Glomerular endothelial cell (primary cell): ENCODE measurements at places on chromosomes 1 and 21. TPM values are rescaled to one million over a fixed set of nuclear protein-coding genes. Genes with fewer than 3 reads are reported as not detected.

Gene OR2L8
- total RNA-seq: not detected in 2 replicates

Gene SPRR2F
- not detected in 2 replicates for total RNA-seq

Gene CCDC185
- not detected in 2 replicates for total RNA-seq

Gene GJA4
- 3.2 and 62.1 TPM in 2 replicates for total RNA-seq

Gene S100A7A
- not detected in 2 replicates for total RNA-seq

Gene C1QTNF12
- total RNA-seq: 0.76 and 1.7 TPM in 2 replicates

Gene MPL
- not detected in 2 replicates for total RNA-seq

Gene CD84
- not detected in 2 replicates for total RNA-seq

Gene FAM167B
- 101 and 121 TPM in 2 replicates for total RNA-seq

Gene NEXN
- 3.9 and 7.9 TPM in 2 replicates for total RNA-seq

Gene CACHD1
- 8.2 and 9.4 TPM in 2 replicates for total RNA-seq

Gene PTAFR
- total RNA-seq: not detected in 2 replicates

Gene TRNP1
- total RNA-seq: 65.4 and 169 TPM in 2 replicates

Gene SELP
- 15.4 and 27.7 TPM in 2 replicates for total RNA-seq

Gene BCAN
- 0.24 TPM in 1 of 2 replicates, not detected in the other for total RNA-seq

Gene TSPEAR
- 0.12 TPM in 1 of 2 replicates, not detected in the other for total RNA-seq

Gene SELE
- 5.7 and 52.6 TPM in 2 replicates for total RNA-seq

Gene BATF3
- 1.2 and 1.6 TPM in 2 replicates for total RNA-seq

Gene TMEM52
- total RNA-seq: 0.18 TPM in 1 of 2 replicates, not detected in the other

Gene OR2T8
- total RNA-seq: not detected in 2 replicates

Gene F5
- total RNA-seq: not detected in 2 replicates
